Amniotic stem cell (primary cell): ENCODE measurements at places on chromosomes 4 and X.

DNA sequence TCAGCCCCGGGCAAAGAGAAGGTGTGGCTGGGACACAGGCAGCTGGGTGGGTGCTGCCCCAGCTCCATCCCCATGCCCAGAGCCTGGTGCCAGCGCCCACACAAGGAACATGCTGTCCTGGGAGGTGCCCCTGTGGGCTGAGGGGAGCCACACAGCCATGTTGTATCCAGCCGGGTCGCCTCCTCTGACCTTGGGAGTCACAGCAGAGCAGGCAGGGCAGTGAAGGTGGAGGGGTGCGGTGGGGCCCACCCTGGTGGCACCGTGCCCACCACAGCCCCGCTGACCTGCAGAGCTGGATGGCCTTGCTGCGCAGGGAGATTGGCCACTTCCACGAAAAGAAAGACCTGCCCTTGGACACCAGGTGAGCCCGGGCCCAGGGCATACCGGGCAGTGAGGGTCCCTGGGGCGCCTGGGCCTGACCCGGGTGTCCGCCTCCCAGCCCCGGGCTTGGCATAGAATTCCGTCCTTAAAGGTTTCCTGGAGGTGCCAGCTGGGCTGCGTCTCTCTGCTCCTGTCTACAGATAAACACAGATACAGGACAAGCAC is 18.7 kb upstream of the ADD1 start:
- DNase-seq: no peak

DNA sequence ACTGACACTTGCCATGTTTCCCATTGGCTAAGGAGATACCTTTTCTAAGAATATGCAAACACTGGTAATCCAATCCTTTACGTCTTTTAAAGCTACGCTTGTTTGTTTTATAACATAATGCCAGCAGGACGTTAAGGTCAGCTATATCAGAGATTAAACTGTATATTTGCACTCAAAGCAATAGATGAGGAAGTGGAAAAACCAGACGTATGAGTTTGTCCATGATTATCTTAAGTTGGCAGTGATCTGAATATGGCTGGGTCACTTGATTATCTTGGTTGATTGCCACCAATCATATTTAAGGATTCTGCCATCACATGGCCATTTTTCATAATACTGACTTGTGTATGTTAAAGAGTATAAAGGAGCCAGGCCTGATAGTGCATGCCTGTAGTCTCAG is 19.4 kb downstream of the TMSB4X start:
- DNase-seq: no peak

- DNase-seq: no peak
These were observed 177.3 kb upstream of the NOCT start for GRCh38 chr4:138838251-138838650.

DNA sequence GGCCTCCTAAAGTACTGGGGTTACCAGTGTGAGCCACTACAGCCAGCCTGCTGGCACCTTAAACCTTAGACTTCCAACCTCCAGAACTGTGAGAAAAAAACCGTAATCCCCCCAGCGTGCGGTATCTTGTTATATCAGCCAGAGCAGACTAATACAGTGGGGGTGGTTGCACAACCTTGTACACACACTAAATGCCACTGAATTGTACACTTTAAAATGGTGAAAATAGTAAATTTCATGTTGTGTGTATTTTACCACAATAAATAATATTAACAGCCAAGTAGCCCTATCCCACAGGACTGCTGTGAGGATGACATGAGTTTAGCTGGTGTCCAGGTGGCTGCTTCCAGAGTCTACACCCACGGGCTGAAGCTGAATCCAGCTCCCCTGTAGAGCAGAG is 38.8 kb downstream of the ZBTB49 start:
- no peak for DNase-seq

GRCh38 chrX:68915778-68916177 is 87.0 kb downstream of the EFNB1 start:
- no peak for DNase-seq

GRCh38 chr4:136121426-136121825 is 1410.9 kb downstream of the PCDH18 start:
- no peak for DNase-seq

GRCh38 chrX:100409610-100410590 is at the start of gene PCDH19:
Gene PCDH19 (minus strand): TSS chrX:100410273. CDS start chrX:100408597, 1,676 bp downstream.
- DNase-seq: no peak

GRCh38 chrX:115912372-115912897 is 258.1 kb upstream of the AGTR2 start:
- no peak for DNase-seq
